ENCODE measurements at places on chromosomes 1 and 21.

- no peak for DNase-seq
Measured at GRCh38 chr1:53132176-53132575, 10.3 kb downstream of the SLC1A7 start.

DNA sequence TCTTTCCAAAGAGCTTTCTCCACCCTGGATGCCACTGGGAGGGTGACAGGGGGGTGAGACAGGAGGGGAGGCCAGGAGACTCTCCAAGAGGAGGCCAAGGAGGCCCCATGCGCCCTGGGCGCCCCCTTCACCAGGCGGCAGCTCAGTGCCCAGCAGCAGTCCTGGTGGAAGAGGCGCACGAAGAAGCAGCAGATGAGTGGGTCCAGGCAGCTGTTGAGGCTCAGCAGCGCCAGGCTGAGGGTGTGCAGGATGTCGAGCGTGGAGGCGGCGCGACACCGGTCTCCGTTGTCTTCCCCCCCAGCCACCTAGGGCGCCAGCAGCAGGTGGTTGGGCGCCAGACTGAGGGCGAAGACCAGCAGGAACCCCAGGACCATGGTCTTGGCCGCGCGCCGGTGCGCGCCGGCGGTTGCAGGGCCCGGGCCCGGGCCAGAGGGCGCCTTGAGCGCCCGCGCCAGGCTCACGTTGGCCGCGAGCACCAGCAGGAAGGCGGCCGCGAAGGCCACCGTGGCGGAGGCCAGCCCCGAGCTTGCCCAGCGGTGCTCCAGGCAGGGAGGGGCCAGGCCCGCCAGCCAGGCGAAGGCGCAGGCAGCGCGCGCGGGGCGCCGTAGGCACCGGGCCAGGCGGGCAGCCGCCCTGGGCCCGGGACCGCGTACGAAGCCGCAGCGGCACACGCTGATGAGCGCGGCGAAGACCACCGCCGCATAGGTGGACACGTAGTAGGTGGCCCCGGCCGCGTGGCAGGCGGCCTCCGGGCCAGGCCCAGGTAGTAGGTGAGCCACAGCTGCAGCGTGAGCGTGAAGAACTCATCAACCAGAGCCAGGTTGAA is 8.6 kb downstream of the TMEM35B start:
- no peak for DNase-seq

DNA sequence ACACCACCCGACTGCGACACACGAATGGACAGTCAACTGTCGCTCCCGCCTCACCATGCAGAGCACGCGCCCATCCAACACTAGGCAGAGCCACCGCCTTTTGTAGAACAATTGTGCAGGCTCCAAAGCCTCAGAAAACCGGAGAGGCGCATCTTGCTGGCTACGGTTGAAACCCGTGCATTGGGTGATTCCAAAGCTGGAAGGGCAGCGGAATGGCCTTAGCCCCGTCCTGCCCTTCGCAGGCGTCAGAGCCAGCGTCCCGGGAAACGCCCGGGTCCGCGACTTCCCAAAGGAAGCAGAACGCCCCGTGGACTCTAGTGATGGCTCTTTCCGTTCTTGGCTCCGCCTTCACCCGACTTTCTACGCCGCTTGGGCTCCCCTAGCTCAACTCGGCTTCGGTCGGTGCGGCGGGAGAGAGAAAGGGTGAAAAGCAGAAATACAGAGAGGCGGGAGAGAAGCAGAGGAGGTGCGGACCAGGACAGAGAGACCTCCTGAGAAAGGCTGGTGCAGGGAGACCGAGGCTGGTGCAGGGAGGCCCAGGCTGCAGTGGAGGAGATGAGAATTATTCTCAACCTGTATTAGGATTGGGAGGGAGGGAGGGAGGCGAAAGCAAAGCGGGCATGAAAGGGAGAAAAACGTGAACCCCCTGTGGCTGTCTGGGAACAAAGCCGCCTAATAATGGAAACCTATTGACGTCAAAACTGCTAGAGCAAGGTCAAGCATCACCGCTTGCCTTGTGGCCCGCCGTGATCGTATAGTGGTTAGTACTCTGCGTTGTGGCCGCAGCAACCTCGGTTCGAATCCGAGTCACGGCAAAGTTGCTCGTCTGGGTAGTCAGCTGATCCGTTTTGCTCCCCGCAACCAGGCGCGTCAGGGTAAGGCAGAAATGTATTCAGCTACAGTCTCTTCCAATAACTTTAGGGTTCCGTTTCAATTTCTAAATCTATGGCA is 99.5 kb downstream of the PRKAB2 start:
- no peak for DNase-seq

GRCh38 chr1:177646757-177647730 is 322.8 kb downstream of the SEC16B start:
- DNase-seq: no peak

- no peak for DNase-seq
Measured at GRCh38 chr1:205810448-205811157, 2.4 kb downstream of the SLC41A1 start.

DNA sequence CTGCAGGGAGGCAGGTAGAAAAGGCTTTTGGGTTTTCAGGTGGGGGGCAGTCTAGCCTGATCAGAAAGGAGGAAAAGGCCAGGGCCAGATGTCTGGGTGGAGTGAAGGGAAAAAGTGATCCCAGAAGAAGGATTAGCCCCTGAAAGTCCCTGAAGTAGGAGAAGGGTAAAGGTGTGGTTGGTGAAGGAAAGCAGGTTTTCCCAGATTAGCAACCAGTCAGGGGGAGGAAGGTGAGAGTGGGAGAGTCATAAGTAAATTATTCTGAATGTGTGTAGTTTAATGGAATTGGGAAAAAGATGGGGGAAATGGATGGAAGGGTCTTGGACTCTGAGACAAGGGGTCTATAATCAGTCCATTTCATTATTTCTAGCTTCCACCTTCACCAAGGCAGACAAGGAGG is 647 bp upstream of the SPRR1A start:
- no peak for DNase-seq

- DNase-seq: peak; percentile 21
Measured at GRCh38 chr1:58785442-58786058, 1.7 kb upstream of the JUN start.
